Hindlimb muscle (tissue), 1 donor: ENCODE measurements at places on chromosomes 1 and 21.

DNA sequence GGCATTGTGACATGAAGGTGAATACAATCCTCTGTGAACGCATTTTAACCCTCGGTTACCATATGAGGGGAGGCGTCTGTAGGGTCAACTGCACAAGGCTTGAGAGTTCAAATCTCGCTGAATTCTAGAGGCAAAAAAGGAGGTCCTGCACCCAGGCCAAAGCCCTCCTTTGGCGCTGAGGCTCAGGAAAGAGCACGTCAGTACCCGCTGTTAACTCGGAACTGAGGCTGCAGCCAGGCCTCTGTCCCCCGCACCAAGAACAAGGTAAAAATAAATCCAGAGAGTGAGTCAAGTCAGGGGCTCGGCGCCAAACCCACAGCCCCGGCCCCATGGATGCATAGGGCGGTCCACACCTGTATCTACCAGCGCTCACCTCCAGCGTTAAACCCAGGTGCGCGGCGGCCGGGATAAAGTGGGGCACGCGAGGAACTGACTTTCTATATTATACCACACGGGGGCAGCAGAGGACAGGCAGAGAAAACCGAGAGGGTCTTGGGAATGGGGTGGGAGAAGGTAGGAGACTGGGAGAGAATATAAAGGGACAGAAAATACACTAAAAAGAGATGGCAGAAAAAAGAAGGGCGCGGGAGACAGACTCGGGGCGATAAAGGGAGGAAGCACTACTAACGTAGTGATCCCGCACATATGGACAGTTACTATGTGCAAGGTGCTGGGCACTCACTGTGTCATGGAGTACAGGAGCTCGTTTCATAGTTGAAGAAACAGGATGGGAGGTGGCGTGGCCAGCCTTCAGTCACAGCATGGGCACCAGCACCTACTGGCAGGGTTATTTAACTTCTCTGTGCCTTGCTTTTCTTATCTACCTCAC is 54.9 kb downstream of the DMRTA2 start:
- DNase-seq = peak; percentile 21

DNA sequence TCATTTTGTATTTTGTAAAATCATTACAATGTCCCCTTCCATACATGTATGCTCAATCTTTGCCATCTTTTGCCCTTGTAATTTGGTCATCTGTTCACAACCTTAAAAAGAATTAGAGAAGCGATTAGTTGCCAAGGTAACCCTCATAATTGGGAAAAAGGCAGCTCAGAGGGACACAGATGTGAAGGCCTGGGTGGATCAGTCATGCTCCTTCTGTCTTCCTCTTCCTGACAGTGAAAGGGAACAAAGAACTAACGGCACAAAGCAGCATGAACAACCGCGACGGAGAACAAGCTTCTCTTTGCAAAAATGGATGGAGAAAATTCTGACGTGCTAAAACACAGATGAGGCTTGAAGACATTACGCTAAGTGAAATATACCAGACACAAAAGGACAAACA is 78.7 kb upstream of the COG2 start:
- DNase-seq = no peak

GRCh38 chr1:117008656-117009055 is 7.1 kb downstream of the CD101 start:
- no peak for DNase-seq

GRCh38 chr1:195337646-195338045 is 1270.6 kb downstream of the KCNT2 start:
- no peak for DNase-seq

GRCh38 chr1:86018283-86018923 is 138.2 kb downstream of the COL24A1 start:
- no peak for DNase-seq

- DNase-seq = no peak
Measured at GRCh38 chr1:147683163-147683763, 12.9 kb upstream of the ACP6 start.

DNA sequence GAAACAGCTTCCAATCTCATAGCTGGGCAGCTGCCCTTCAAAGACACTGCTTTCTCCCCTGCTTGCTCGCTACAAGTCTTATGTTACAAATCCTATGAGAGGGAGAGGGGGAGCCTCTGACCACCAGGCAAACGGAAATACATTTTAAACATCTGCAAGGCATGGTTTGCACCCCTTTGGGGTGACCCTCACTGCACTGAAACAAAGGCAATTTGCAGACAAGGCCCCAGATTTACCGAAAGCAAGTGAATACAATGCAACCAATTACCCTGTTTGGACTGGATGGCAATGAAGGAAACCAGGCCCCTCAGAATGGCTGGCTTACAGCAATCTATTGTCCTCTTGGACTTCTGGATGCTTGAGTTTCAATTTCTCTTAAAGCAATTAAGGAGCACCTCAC is 11.8 kb upstream of the ATP13A2 start:
- no peak for DNase-seq

DNA sequence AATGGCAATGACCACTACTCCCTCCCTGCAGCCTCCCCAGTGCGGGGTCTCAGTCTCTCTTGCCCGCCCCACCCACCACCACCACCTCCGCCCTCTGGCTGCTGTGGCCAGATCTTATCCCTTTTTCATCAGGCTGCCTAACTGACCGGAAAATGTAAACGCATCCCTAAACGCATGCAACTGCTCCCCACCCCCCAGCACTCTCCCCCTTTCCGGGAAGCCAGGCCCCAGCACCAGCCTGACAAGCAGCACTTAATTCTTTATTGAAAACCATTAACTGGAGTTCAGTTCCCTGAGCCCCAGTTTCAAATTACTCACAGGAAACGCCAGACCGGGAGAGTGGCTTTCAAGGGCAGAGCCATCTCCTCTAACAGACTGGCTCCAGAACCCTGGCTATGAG is 147.7 kb downstream of the DMRTA2 start:
- no peak for DNase-seq

GRCh38 chr1:173161510-173162221 is 45.5 kb downstream of the TNFSF4 start:
- no peak for DNase-seq

GRCh38 chr1:44790968-44791801 is 3.2 kb upstream of the BEST4 start:
- DNase-seq = no peak

DNA sequence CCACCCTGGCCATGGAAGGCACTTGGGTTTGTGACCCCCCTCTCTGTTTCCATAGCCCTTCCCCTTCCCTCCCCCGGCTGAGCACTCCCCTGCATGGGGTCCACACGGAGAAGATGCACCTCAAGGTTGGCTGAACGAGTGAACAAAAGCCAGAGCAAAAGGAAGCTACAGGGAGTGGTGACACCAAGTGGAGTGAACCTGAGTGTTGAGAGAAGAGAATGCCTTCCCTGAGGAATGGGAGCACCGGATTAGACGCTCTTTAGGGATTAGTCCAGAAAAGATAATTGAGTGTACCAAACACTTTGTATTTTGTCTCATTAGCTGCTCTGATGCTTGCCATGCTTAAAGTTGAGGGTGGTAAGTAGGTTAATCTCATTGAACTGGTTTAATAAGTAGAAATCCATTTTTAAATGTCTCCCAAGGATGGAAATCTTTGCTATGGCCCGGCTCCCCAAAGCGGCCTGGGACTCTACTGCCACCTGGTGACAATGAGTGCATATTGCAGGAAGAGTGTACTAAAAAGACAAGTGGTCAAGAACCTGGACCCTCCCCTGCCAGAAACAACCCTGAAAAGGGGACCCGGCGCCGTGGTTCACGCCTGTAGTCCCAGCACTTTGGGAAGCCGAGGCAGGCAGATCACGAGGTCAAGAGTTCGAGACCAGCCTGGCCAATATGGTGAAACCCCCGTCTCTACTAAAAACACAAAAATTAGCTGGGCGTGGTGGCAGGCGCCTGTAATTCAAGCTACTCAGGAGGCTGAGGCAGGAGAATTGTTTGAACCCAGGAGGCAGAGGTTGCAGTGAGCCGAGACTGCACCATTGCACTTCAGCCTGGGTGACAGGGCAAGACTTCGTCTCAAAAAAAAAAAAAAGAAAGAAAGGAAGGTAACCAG is 150.6 kb upstream of the ZC3H12A start:
- DNase-seq = no peak

GRCh38 chr1:167617153-167618147 is 12.6 kb upstream of the RCSD1 start:
- no peak for DNase-seq

GRCh38 chr21:27526451-27526850 is 559.6 kb upstream of the ADAMTS5 start:
- no peak for DNase-seq

DNA sequence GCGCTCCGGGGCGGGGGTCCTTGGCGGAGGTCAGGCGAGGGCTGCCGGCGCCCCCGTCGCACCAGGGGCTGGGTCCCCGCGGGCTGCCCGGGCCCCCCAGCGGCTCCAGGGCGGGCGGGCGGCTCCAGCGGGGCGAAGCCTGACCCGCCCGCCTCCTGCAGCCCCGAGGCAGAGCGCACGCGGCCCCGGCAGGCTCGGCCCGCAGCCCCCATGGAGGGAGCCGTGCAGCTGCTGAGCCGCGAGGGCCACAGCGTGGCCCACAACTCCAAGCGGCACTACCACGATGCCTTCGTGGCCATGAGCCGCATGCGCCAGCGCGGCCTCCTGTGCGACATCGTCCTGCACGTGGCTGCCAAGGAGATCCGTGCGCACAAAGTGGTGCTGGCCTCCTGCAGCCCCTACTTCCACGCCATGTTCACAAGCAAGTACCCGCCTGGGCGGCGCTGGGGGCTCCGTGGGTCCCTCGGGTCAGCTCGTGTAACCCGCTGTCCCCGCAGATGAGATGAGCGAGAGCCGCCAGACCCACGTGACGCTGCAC is 817 bp downstream of the KLHL17 start:
- DNase-seq = no peak

DNA sequence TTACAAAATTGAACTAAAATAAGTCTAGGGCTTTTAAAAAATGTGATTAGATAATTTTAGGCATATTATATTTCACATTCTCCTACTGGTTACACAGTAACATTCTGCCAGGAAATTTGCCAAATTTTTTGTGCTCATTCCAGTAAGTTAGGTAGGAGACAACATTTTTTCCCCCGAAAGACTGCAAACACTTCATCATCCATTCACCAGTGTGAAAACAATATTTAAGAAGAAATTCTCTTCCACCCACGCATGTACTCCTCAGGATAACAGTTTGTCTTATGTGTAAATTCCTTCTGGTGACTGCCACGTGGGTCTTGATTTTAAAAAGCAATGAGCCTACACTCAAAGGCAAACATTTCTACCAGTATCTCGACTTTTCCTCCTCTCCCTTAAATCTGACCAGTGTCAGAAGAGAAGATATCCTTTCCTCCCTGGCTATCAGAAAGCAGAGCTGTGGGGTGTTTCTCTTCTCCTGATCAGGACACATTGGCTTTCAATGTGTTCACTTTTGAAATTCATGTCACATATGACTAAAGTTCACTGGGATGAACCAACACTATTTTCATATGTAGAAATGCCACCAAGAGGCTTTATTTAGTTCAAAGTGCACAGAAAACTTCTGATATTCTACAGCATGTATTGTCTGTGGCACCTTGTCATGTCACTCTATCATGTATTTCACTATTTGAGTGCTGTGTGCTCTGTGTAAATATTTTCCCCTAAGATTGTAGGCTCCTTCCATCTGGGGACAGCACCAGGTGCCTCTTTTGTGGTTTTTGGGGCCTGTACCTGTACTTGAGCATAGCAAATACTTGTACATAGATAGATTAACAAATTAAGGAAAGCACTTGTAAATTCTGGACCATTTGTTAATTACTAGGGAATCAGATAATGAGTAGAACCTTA is 38.6 kb downstream of the LHX9 start:
- DNase-seq = no peak

DNA sequence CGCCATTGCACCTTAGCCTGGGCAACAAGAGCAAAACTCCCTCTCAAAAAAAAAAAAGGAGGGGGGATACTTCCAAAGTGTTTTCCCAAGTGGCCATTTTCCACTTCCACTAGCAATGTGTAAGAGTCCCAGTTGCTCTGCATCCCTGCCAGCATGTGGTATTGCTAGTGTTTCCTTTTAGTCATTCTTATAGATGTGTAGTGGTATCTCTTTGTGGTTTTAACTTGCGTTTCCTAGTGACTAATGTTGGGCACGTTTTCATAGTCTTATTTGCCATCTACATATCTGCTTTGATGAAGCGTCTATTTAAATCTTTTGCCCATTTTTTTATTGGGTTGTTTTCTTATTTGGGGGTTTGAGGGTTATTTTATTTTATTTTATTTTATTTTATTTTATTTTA is 31.1 kb downstream of the INAVA start:
- DNase-seq = no peak

GRCh38 chr1:66519992-66520391 is 14.0 kb upstream of the SGIP1 start:
- no peak for DNase-seq

DNA sequence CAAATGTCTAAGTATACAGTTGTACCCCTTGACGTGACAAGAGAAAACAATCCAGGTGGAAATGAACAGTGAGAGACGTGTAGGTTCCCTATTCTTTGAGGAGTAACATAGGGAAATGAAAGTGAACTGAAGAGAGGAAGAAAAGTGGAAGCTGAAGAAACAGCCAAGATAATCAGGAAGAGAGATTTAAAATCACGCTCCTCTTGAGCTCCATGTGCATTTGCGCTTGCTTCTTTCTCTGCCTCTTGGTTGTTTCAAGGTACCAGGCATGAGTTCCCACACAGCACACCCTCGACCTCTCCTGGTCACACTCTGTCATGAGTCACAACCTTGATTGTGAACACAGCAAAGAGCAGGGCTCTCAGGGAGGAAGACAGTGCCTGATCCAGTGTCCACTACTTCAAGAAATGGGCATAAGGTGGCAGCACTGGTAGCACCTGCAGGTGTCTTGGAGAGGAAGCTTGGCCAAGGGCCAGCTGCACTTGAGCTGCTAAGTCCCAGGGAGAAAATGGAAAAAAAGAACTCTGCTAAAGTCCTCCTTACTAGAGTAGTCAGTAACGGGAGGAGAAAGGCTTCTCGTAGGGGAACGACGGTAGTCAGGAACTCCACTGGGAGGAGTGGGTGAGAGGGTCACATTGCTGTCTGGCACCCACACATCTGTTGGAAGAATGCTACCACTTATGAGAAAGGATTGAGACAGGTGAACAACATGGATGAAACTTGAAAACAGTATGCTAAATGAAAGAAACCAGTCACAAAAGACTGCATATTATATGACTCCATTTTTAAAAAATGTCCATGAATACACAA is 18.3 kb upstream of the ARID1A start:
- DNase-seq = no peak

GRCh38 chr1:45191418-45191783 is 15.0 kb downstream of the ZSWIM5 start:
- no peak for DNase-seq

- DNase-seq = peak; percentile 83
Measured at GRCh38 chr1:111739194-111739924, at the start of gene INKA2. Gene INKA2, minus strand, starts transcription at chr1:111739395. Its CDS starts 153 bp downstream, at chr1:111739242.

- no peak for DNase-seq
Measured at GRCh38 chr1:197302775-197303174, 34.7 kb downstream of the CRB1 start.

GRCh38 chr1:115142616-115143015 is 53.3 kb upstream of the TSPAN2 start:
- no peak for DNase-seq
